COR-L47 (cell line): ENCODE measurements at places on chromosomes 7 and 10.

DNA sequence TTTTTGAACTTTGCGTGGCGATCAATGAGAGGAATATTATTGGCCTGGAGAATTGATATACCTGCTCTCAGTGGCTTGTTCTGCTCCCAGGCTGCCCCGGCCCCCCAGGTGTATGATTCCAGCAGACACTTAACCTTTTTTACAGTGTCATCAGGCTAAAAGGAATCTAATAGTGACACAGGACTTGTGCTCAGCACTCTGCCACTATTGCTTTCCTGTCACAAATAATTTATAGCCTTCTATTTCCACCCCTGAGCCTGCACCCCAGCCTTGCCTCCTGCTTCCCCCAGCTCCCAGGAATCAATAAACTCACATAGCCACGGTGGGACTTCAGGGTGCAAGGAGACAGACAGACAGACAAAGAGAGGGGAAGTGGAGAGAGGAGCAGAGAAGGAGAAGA lies 28.3 kb downstream of the PAX2 start:
- no peak for DNase-seq

DNA sequence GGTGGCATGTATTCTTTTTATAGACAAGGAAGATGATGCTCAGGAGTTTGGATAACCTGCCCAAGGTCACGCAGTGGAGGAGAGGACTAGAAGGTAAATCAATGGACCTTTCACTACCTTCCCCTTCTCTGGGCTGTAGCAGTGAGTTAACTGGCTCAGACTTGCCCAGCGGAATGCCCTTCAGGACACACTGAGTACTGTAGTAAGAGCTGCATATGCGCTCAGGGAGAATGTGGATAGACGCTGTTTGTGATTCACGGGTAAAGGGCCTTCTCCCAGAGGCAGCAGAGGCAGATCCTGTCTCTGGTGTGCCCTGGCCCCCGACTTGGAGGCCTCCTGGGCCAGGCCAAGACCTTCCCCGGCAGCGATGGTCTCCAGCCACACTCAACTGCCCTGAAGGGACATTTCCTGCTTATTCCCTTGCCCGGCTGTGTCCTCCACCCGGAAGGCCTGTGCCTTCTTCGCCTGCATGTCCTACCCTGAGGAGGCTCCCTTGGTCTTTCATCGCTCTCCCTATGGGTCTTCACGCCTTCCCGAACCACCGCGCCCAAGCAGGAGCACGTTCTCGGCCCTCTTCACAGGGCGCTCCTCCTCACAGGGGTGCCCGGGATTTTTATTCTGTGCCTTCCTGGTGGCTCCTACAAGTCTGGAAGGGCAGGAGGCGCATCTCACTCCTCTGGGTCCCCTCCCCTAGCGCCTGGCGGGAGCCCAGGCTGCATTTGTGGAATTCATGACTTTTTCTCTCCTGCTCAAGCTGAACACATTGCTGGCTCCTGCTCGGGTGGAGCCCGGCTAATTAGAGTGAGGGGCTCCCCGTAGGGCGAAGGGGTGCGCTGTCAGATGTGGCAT lies 1.8 kb upstream of the IKZF1 start:
- DNase-seq = no peak

DNA sequence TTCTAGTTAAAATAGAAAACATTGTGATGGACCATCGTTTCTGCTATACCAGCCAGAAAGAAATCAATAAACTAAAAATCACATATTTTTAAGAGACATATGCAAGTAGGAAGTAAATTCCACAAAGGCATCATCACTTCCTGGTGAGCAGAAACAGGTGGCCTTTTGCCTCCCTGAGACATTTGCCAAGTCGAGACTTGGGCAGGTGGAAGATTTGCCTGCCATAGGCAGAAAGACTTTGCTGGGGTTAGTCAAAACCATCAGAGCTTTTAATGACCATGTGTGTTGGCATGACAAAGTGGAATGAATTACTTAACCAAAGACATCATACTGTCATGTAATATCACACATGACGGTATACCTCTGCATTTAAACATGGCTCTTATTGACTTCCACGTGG lies 66.0 kb upstream of the FGL2 start:
- no peak for DNase-seq

- peak; percentile 13 for DNase-seq
Observed at GRCh38 chr10:58269782-58270290, 874 bp downstream of the CISD1 start.
